ENCODE measurements at places on chromosomes 11 and 22. TPM values are rescaled to one million over a fixed set of nuclear protein-coding genes. Genes with fewer than 3 reads are reported as not detected.

SCGB1D2 gene
- total RNA-seq = not detected

TIGD3 gene
- total RNA-seq = 3.8 TPM

PMM1 gene
- total RNA-seq = 35.0 TPM

SNX32 gene
- 14.7 TPM for total RNA-seq

MRGPRX3 gene
- not detected for total RNA-seq

NPTXR gene
- total RNA-seq = 9.2 TPM

SMTNL1 gene
- total RNA-seq = not detected

FGF19 gene
- 5.1 TPM for total RNA-seq

B4GALNT4 gene
- total RNA-seq = 418 TPM

SLC35C1 gene
- 20.9 TPM for total RNA-seq

PKNOX2 gene
- 8.7 TPM for total RNA-seq

TMEM191B gene
- total RNA-seq = 42.7 TPM

SPTBN2 gene
- total RNA-seq = 371 TPM

DNA sequence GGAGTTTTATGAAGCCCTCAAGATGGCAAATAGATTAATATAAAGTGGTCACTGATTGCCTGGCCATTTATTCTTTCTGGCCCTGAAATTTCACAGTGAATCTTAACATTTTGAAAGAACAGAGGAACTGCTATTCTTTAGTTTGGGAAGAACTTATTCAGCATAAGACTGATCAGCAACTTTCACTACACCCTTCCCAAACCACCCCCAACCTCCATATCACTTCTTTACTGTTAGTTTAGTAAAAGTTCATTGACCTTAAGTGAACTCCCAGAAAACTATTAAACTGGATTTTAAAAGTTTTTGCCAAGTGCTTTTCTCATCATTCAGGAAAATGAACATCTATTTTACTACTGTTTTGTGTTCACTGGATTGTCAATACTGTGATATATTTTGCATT is 77.4 kb downstream of the NARS2 start:
- DNase-seq = no peak
- H3K36me3 ChIP-seq = peaks cover 5% of the 10 kb centered on the region
- no peak overlapping the region for H3K4me3 ChIP-seq
- H3K4me1 ChIP-seq = peaks cover 3% of the 10 kb centered on the region
- H3K27ac ChIP-seq = no peak overlapping the region

DNA sequence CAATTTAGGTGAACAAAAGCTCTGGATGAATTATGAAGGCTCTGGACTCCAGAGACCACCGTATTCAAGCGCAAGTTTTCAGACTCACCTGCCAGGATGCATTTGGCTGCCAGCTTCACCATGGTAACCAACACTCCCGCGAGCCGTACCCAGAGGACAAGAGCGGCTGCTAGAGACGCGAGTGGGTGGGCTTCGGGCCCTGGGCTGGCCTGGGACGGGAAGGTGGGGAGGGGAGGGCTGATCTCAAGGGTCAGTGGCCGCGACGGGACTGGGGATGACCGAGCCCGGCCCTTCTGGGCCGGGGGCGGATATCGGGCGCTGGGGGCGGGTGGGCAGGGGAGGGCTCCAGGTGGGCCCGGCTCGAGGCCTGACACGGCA is 344 bp downstream of the IFT27 start:
- no peaks in the 10 kb centered on the region for H3K36me3 ChIP-seq
- H3K4me3 ChIP-seq = peak overlapping the region; percentile 88
- peaks cover 20% of the 10 kb centered on the region for H3K4me1 ChIP-seq
- peak; percentile 37 for DNase-seq

GRCh38 chr22:50204571-50204970 is 3.8 kb downstream of the SELENOO start:
- DNase-seq = no peak
- peak overlapping the region; percentile 33 for H3K27ac ChIP-seq
- H3K27me3 ChIP-seq = peaks cover 8% of the 10 kb centered on the region
- H3K4me3 ChIP-seq = peak overlapping the region; percentile 5
- peaks cover 10% of the 10 kb centered on the region for H3K36me3 ChIP-seq

GRCh38 chr11:43832536-43832935 is 48.1 kb upstream of the ALKBH3 start:
- no peaks in the 10 kb centered on the region for H3K27me3 ChIP-seq
- peaks cover 7% of the 10 kb centered on the region for H3K4me1 ChIP-seq
- H3K36me3 ChIP-seq = no peaks in the 10 kb centered on the region
- no peak overlapping the region for H3K4me3 ChIP-seq
- no peak for DNase-seq

GRCh38 chr11:1656061-1656441 is 26.5 kb downstream of the KRTAP5-5 start:
- H3K27me3 ChIP-seq = peaks cover 10% of the 10 kb centered on the region
- no peak for DNase-seq
- H3K36me3 ChIP-seq = no peaks in the 10 kb centered on the region
- no peak overlapping the region for H3K27ac ChIP-seq

DNA sequence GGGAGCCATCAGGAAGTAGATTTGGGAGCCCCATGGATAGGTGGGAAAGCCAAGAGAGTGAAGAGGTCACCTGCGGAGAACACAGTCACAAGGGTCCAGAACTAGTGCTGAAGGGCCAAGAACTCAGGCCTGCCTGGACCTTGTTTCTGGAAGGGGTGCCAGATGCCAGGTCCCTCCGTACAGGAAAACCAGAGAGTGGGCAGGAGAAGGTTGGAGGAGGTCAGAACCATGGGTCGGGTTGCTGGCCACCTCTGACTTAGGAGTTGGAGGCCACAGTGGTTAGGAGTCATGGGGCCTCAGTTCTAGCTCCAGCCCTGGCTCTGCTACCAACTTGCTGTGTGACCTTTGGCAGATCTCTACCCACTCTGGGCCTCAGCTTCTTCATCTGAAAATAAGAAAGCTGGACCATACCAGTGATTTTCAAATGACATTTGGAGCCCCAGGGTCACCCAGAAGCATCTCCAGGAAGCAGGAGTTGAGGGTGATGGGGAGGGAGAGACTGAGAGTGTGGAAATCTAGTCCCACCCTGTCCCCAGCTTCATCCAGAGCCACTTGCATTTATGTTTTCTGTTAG is 20.8 kb upstream of the TUB start:
- DNase-seq = no peak
- H3K27ac ChIP-seq = no peak overlapping the region
- H3K4me3 ChIP-seq = no peak overlapping the region
- no peaks in the 10 kb centered on the region for H3K36me3 ChIP-seq
- peaks cover 4% of the 10 kb centered on the region for H3K4me1 ChIP-seq
- H3K27me3 ChIP-seq = peaks cover 6% of the 10 kb centered on the region

DNA sequence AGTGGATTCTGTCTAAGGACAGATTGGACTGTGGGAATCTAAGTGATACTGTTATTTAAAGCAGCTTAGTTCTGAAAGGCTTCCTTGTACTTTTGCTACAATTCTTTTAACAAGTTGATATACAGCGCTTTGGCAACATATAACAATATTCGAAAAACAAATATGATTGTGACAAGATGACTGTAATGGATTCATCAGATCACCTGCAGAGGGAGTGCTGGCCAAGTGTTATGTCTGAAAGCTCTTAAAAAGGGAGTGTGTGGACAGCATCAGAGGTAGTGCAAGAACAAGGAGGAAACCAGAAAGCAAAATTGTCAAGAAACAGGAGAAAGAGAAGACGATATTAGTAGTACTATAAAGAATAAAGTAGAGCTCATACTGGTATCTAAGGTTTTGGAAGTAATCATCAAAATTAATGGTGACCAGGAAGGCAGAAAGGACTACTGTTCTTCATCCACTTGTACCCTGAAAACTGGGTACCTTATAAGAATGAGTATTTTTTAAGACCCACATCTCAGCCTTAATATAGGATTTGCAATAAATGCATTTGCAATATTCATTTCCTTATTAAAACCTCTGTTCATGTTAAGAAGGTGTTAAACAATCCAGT is 1112.0 kb upstream of the CCDC90B start:
- no peak for DNase-seq
- H3K27me3 ChIP-seq = no peaks in the 10 kb centered on the region
- no peaks in the 10 kb centered on the region for H3K4me1 ChIP-seq
- H3K4me3 ChIP-seq = no peak overlapping the region

DNA sequence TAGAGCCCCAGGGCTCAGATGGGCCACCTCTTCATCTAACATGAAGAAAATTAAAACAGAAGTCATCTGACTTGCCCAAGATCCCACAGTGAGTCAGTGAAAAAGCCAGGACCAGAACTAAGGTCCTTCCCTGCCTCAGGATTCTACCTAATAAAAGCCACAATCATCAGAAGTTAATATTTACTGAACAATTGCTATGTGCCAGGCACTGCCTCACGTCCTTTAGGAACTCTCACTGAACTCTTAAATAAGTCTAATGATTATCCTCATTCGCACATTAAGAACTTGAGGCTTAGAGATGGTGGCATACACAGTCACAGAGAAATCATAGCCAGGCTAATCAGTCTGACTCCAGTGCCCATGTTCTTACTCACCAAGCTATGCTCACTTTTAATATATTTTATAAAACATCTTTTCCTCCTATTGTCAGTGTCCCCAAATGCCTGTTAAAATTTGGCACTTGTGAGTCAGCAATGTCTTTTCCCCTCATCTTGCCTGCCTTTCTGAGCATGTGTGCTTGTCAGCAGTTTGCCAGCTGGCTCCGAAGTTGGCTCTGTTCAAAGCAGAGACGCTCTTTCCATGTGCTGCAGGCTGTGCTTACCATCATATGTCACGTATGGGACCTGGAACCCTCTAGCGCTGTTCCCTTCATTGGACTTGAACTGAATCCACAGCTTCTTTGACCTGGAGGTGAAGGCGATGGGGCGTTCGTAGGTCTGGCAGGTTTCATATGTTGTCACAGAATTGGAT is 21.5 kb upstream of the NRIP3 start:
- H3K36me3 ChIP-seq = no peaks in the 10 kb centered on the region
- peaks cover 2% of the 10 kb centered on the region for H3K27me3 ChIP-seq
- H3K4me1 ChIP-seq = peaks cover 24% of the 10 kb centered on the region
- no peak overlapping the region for H3K4me3 ChIP-seq
- H3K27ac ChIP-seq = no peak overlapping the region

DNA sequence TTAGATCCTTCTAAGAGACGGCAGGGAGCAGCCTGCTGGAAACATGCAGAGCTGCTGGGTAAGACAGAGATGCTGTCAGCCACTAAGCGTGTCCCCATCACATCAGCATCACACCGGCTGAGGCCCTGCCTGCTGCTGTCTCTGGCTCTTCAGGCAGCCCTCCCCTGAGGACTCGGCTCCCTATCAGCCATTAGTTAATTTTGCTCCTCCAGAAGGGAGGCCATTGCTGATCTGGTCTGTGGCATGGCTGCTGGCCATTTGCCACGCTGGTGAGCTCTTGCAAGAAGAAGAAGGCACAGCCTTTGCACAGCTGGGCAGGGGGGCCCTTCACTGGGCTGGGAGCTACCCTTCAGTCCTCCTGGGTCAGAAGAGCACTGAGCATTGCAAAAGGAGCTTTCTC is 131.2 kb upstream of the PARVA start:
- H3K4me3 ChIP-seq = no peak overlapping the region
- H3K4me1 ChIP-seq = peaks cover 22% of the 10 kb centered on the region
- DNase-seq = peak; percentile 51

DNA sequence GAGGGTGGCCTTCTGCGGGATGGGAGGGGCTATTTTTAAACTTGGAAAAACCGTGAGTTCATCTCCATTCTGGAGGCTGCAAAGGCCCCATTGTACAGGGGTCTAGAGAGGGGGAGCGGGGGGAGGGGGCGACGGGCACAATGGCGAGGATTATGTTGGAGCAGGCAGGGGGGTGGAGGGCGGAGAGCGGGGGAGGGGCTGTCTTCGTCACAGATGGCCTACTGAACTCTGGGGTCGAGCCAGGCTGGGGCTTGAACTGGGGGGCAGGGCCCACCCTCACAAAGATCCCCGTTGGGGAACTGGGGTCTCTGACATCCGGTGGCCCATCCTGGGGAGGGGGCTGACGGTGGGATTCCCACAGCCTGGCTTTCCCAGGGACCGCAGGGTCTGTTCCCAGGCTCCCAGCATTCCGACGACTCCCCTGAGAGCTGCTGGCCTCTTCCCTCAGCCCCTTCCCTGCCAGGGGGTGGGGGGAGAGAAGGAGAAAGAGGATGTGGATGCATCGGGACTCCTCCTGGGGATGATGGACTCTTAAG is 3.4 kb upstream of the MCAM start:
- H3K27me3 ChIP-seq = peaks cover 2% of the 10 kb centered on the region
- no peak overlapping the region for H3K27ac ChIP-seq
- H3K36me3 ChIP-seq = no peaks in the 10 kb centered on the region
- DNase-seq = peak; percentile 54
- peak overlapping the region; percentile 46 for H3K4me3 ChIP-seq
- H3K4me1 ChIP-seq = peaks cover 8% of the 10 kb centered on the region

- no peaks in the 10 kb centered on the region for H3K36me3 ChIP-seq
- H3K27ac ChIP-seq = no peak overlapping the region
- no peaks in the 10 kb centered on the region for H3K4me1 ChIP-seq
- H3K4me3 ChIP-seq = no peak overlapping the region
- no peak for DNase-seq
Observed at GRCh38 chr11:15969281-15969680, 387.1 kb downstream of the SOX6 start.
